Activated B cell treated with CpG ODN at 0.5 μM for 24 hours (primary cell): ENCODE measurements at places on chromosomes 3 and 15. TPM values are rescaled to one million over a fixed set of nuclear protein-coding genes. Genes with fewer than 3 reads are reported as not detected.

- DNase-seq, result no peak
- H3K27ac ChIP-seq, result no peak overlapping the region
Measured at GRCh38 chr15:34973512-34973911, 4.0 kb upstream of the AQR start.

- H3K27me3 ChIP-seq, result no peaks in the 10 kb centered on the region
- H3K4me1 ChIP-seq, result no peaks in the 10 kb centered on the region
- DNase-seq, result no peak
- H3K36me3 ChIP-seq, result no peaks in the 10 kb centered on the region
- no peak overlapping the region for H3K27ac ChIP-seq
Measured at GRCh38 chr3:81033684-81034083, 727.8 kb downstream of the GBE1 start.

GRCh38 chr15:40398413-40398873 lies 7.2 kb upstream of the IVD start:
- H3K36me3 ChIP-seq, result peaks cover 6% of the 10 kb centered on the region
- peak overlapping the region; percentile 38 for H3K27ac ChIP-seq

- no peaks in the 10 kb centered on the region for H3K27me3 ChIP-seq
- DNase-seq, result no peak
Measured at GRCh38 chr3:15610082-15610759, 8.7 kb downstream of the BTD start.

- H3K4me3 ChIP-seq, result no peak overlapping the region
- H3K27me3 ChIP-seq, result peaks cover 8% of the 10 kb centered on the region
- DNase-seq, result no peak
- no peak overlapping the region for H3K27ac ChIP-seq
Measured at GRCh38 chr15:44812029-44812517, 75.7 kb downstream of the TRIM69 start.

- H3K36me3 ChIP-seq, result no peaks in the 10 kb centered on the region
- DNase-seq, result no peak
- no peak overlapping the region for H3K27ac ChIP-seq
Measured at GRCh38 chr15:23690015-23690414, 2.9 kb upstream of the NDN start.

Gene HRG
- not detected in 2 replicates for total RNA-seq

Gene TMEM39A
- total RNA-seq, result 33.7 and 45.6 TPM in 2 replicates

Gene TMEM45A
- total RNA-seq, result 0.10 and 0.13 TPM in 2 replicates
